ENCODE measurements at places on chromosomes 5 and 9.
A peak's percentile ranks its signal among the peaks of the same experiment; 100 is the strongest.

GRCh38 chr9:122567901-122568300 is 15.0 kb downstream of the OR1N2 start:
- no peak for DNase-seq

DNA sequence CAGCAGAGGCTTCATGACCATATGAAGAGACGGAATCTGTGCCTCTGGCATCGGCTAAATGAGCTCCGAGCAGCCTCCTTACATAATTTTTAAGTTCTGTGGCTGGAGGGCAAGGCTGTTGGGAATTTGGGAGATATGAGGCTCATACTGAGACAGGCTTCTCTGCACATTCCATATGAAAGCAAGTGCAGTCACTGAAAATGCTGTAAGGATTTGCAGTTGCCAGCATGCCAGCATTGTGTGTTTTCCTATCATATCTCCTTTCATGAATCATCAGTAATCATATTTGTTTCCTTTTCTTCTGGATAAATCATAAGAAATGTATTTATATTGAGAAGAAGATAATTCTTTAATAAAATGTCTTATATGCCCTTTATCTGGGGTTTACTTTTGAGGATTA is 775.4 kb downstream of the SEMA5A start:
- DNase-seq: no peak

GRCh38 chr5:14175381-14175780 is 32.2 kb downstream of the TRIO start:
- no peak for DNase-seq

- DNase-seq: no peak
Measured at GRCh38 chr9:123927625-123928532, 2.0 kb downstream of the DENND1A start.

- DNase-seq: no peak
Measured at GRCh38 chr5:156402387-156402921, 75.5 kb downstream of the SGCD start.

- DNase-seq: no peak
Measured at GRCh38 chr5:57442080-57442839, 40.4 kb downstream of the ACTBL2 start.

DNA sequence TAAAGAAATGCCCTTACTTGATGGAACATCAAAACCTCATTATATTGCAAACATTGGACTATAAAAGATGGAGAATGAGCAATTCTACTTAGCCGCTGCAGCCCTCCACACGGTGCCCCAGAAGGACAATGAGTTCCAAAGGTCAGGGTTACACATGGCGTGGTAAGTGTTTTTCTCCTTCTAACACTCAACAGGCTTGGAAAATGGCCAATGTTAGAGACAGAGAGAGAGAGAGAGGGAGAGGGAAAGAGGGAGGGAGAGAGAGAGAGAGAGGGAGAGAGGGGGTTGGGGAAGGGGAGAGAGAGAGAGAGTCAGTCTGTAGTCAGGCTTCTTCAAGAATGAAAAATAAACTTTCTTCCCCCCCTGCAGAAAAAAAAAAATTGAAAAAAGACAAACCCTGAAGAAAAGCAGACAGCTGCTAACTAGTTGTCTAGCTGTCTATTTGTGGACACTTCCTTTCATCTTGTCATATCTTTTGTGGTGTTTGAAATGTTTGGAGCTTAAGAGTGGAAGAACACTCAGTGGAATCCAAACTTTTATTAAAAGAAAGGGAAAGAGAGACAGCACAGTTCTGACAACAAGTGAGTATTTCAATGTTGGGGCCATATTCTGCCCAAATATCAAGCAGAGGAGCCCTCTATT is 324.8 kb downstream of the TMEM38B start:
- DNase-seq: no peak

GRCh38 chr5:97095318-97095732 is 47.1 kb downstream of the LIX1 start:
- no peak for DNase-seq

DNA sequence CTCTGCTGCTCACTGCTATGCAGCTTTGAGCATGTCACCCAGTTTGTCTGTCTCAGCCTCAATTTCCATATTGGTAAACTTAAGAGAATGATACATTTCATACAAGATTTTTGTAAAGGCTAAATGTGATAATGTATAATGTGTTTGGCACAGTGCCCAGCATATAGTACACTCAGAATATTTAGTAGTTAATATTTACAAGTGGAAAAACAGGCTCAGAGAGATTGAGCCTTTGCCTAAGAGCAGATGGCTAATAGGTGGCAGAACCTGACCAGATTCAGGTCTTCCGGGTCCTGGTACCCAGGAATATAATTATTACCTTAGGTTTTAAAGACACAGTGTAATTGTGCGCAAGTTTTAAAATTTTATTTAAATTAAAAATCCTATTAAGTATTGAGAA is 46.8 kb upstream of the KIAA1958 start:
- DNase-seq: no peak

- DNase-seq: no peak
Measured at GRCh38 chr5:119393746-119394145, 37.9 kb downstream of the TNFAIP8 start.

GRCh38 chr5:127936439-127936972 is 147.1 kb upstream of the SLC12A2 start:
- DNase-seq: no peak

DNA sequence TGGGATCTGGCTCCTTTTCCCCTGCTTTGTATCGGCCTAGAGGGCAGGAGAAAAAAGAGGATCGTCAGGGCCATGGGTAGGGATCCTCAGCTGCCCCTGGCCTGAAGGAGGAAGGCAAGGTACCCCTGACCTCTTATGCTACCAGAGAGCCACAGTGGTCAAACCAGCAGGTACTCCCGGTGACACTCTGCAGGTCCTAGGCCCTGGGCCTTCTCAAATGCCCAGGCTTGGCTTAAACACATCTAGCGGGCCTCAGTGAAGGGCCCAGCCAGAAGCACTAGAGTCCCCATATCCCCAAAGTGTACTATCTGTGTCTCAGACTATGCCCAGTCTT is 3.5 kb downstream of the IRF1 start:
- DNase-seq: no peak

- no peak for DNase-seq
Measured at GRCh38 chr9:70107558-70107957, 63.9 kb downstream of the MAMDC2 start.

DNA sequence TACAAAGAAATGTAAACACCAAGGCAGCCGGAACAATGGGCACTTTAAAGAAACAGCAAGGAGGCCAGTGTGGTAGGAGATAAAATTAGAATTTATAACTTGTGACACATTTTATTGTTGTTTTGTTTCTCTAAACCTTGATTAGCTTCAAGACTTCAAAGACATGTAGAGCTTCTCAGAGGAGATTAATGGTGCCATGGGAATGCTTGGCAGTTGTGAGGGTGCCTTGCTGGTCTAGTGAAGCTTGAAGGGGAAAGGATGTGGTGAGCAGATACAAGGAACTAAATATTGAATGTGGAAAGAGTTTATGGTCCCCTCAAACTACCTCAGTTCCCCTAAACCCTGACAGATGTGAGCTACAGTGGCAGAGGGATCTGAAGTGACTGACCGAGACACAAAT is 322.4 kb upstream of the ADAMTS16 start:
- no peak for DNase-seq

- DNase-seq: peak; percentile 92
Measured at GRCh38 chr9:127589955-127590370, 22.1 kb upstream of the STXBP1 start.

GRCh38 chr9:84349671-84350070 is 9.1 kb upstream of the SLC28A3 start:
- no peak for DNase-seq

GRCh38 chr5:112159435-112159834 is 259.6 kb downstream of the EPB41L4A start:
- no peak for DNase-seq

DNA sequence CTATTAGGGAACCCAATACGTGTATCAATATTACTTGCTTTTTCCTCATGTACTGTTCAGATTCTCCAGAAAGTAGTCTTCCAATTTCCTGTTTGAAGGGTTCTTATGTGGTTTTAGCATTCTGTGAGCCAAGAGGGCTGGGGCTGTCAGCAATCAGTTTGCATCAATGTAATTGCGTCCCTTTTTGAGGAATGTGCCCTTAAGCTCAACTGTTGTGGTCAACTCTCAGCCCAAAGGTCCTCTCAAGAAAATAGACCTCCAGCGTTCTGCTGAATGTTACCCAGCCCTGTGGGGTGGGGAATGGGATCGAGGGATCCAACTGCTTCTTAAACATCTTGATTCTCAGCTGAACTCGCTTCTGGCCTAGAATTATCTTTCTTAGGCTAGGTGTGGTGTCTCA is 43.8 kb upstream of the CDK20 start:
- no peak for DNase-seq

GRCh38 chr9:92728831-92729734 is 35.5 kb downstream of the BICD2 start:
- peak; percentile 24 for DNase-seq

- no peak for DNase-seq
Measured at GRCh38 chr5:158235159-158235547, 376.2 kb upstream of the CLINT1 start.

DNA sequence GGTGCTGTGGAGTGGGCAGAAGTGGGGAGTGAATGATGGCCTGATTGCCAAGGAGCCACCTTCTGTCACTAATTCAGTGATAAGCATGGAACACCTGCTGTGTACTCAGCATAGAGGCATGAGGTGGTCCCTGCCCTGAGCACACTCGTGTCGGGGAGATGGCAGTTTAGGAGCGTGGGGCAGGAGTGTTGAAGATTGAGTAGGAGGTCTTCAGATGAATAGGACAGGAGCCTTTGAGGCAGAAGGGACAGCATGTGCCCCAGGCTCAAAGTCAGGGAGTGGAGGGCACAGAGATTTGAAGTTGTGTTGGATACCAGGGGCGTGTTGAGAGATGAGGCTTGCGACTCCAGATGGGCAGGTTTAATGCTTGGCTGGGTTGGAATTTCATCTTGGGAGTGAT is 55.0 kb downstream of the ZNF618 start:
- DNase-seq: no peak

GRCh38 chr9:21510806-21511205 is 28.7 kb upstream of the IFNE start:
- no peak for DNase-seq

GRCh38 chr5:132406144-132406783 is 36.8 kb downstream of the SLC22A5 start:
- no peak for DNase-seq

- DNase-seq: no peak
Measured at GRCh38 chr5:9529041-9529480, 16.8 kb downstream of the SEMA5A start.
